ENCODE measurements at places on chromosomes 5 and 9.

DNA sequence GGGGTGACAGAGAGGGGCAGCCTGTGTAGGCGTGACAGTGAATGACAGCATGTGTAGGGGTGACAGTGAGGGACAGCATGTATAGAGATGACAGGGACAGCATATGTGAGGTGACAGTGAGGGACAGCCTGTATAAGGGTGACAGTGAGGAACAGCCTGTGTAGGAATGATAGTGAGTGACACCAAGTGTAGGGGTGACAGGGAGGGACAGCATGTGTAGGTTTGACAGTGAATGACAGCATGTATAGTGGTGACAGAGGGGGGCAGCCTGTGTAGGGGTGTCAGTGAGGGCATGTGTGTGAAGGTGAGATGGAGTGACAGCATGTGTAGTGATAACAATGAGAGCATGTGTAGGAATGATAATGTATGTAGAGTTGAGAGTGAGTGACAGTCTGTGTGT lies 8.7 kb upstream of the GAPT start:
- DNase-seq = no peak

DNA sequence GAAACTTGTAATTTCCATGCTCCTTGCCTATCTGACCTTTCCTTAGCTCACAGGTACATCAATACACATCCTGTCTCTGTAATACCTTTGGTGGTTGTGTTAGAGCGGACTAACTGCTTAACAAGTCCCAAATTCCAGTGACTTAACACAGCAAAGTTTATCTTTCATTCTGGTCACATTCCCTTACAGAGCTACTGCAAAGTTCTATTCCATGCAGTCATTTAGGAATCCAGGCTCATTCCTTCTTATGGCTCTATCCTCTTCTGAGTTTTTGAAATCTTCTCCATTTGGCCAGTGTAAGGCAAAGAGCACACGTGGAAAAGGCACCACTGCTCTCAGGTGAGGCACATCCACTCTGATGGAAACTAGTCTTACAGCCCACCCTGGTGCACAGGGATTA lies 238.6 kb upstream of the ANKRD55 start:
- no peak for DNase-seq

DNA sequence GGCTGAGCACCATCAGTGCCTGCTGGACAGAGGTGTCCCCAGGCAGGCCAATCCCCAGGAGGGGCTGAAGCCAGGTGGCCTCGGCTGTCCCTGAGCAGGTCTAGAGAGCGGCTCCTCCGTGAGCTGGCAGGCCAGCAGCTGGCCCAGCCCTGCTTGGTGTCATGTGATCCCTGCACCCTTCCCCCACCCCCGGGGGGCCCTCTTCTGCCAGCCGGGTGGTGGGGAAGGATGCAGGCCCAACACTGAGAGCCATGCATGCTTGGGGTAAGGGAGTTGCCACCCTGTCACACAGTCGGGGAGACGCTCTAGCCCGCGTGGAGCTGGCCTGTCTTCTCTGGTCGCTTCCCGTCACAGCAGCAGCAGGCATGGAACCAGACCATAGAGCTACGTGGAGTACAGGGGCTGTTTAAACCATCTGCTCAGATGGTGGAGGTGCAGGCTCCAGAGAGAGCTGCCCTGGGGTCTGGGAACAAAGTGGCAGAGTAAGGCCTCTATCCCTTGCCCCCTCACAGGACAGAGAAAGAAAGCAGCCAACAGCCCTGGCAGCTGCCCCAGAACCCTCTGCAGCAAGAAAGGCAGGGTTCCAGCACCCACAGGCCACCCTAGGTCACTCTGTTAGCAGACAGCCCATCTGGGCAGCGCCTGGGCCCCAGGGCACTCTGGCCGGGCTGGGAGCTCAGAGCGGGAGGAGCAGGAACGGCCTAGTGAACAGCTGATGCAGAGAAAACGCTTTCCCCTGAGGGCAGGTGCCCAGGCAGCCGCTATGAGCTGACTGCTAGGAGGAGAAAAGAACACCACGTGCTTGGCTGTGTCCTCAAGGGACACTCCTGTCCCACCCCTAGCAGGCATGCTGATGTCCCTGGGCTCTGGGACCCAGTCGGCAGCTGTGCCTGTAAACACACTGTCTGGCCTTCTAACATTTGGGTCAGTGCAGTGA lies 6.8 kb downstream of the RALGDS start:
- DNase-seq = peak; percentile 56

DNA sequence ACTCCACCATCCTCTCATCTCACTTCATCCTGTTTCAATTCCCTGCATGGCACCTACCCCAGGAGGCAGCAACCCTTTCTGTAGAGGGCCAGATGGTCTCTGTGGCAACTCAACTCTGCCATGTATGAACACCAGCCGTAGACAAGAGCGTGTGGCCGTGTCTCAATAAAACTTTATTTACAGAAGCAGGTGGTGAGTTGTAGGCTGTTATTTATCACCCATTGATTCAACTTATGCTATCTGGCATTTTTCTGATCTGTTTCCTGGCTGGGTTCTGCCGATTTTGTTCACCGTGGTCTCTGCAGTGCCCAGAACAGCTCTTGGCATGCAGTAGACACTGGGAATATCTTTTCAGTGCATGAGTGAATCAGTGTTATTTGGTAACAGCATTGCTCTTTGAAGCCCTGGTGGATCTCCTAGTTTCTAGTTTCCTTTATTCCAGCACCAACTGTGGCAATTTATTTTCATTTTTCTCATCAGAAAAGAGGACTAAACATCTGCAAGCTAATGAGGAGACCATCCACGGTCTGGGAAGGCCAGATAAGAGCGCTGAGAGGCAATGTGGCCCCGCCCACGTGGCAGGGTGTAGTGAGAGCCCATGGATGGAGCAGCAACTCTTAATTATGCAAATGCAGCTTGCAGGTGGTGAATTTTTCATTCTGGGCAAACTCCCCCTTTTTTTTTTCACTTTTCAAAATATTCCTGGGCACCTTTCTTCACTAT lies 77.9 kb downstream of the CTSL start:
- DNase-seq = no peak

- no peak for DNase-seq
Measured at GRCh38 chr9:136558373-136558772, 12.5 kb upstream of the NOTCH1 start.

DNA sequence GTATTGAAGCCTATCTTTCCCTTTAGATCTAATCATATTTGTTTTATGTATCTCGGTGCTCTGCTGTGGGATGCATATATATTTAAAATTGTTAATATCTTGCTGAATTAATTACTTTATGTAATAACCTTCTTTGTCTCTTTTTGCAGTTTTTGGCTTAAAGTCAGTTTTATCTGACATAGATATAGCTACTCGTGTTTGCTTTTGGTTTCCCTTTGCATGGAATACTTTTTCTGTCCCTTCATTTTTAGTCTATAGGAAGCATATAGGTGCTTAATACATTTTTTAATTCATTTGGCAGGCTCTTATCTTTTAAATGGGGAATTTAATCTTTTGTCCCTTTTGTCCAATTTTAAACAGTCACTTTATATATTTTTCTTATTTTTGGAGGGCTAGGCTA lies 360.6 kb upstream of the PRR16 start:
- DNase-seq = no peak

DNA sequence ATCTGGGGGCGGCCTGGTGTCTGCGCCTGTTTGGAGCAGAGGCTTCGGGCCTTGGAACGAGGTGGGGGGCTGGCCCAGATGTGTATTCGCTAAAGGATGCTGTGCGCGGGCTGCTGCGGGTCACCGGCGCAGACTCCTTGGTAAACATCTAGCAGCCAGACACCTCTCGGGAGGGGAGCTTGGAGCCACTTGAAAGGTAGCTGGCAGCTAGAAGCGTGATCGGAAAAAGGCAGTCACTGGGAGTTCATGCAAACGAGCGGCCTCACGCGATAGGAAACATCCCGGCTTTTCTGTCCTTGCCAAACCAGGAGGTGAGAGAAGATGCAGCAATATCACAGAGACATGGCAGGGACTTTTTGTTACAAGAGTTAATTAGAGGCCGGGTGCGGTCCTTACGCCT lies 8.1 kb downstream of the LAMC3 start:
- no peak for DNase-seq

DNA sequence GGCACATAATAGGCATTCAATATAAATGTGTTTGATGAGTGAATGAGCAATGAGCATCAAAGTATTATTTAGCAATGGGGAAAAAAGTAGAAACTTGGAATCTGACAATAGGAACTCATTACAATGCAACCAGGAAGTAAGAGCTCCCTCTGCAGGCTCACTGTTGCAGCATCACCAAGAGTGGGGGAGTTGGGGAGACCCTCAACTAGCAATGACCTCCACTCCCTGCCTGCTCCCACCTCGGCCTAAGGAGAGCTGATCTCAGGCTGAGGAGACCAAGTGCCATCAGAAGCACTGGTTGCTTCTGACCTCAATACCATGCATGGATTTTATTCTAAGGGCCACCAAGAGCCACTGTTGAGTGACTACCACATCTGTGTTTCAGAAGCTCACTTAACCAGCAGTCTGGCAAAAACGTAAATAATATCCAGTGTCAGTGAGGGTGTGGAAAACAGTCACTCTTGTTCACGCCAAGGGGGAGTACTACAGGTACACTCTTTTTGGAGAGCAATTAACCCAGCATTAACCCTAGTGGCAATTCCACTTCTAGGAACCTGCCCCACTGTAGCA lies 8.0 kb downstream of the VDAC1 start:
- DNase-seq = peak; percentile 62

- DNase-seq = no peak
Measured at GRCh38 chr5:113435575-113435974, 786 bp upstream of the TSSK1B start.

GRCh38 chr9:36543916-36544315 lies 28.8 kb upstream of the MELK start:
- DNase-seq = no peak

Measured in NAMALWA (cell line).